ENCODE measurements at places on chromosomes 2 and 18.

- DNase-seq, result no peak
These were observed 58.1 kb downstream of the SPOPL start for GRCh38 chr2:138559641-138560040.

GRCh38 chr18:70384181-70384790 lies 95.4 kb downstream of the SOCS6 start:
- DNase-seq, result no peak

DNA sequence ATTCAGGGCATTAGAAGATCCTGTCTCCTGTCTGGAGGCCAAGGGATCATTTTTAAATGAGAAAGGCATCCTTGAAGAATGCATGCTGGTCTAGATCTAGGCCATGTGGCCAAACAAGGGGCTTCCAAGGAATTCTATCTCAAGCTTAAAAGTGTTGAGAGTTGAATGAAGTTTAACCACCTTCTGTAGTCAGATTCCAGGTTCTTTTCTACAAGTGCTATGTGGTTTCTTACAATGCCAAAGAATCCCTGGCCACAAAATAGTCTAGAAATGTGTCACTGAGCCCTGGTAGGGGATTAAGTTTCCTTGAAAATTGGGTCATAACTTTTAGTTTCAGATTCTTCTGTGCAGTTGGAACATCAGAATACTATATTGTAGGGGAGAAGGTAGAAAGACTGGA lies 640.7 kb upstream of the ACVR2A start:
- no peak for DNase-seq

GRCh38 chr18:76398295-76398694 lies 96.7 kb downstream of the ZNF516 start:
- no peak for DNase-seq

DNA sequence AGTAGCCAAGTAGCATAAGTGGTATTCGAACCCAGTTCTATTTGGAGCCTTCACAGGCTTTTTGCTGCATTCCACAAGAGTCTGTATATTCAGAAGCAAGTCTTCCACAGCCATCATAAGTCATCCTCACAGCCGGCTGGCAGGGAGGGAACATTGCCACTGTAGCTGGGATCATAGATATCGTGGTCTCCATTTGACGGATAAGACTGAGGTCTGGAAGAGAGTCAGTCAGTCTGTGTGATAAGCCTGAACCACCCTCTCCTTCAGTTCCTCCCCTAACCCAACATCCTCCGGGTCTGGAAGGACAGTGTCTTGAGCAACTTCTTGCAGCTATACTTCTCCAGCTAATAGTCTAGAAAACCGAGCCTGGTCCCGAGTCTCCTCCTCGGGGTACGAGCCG lies 17.0 kb upstream of the C1QL2 start:
- DNase-seq, result no peak

GRCh38 chr18:25102662-25103061 lies 249.3 kb downstream of the ZNF521 start:
- no peak for DNase-seq

- DNase-seq, result no peak
These were observed 136.5 kb downstream of the MAP4K4 start for GRCh38 chr2:101833890-101834523.

DNA sequence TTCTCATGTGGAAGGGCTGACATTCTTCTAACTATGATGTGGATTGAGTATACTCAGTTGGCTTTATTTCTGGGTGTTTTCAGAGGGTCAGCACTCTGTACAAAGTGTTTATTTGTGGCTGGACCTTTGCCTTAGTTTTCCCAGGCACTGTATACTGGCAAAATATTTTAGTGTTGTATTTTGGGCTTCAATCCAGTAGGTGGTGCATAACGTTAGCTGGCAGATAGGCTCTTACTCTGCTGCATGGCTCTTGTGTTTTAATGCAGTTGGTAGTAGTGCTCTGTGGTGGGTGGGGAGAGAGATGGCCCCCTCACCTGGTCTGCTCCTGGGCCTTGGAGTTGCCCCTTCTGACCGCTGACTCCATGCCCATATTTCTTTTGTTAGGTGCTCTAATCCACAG lies 75.6 kb upstream of the REG3A start:
- no peak for DNase-seq

DNA sequence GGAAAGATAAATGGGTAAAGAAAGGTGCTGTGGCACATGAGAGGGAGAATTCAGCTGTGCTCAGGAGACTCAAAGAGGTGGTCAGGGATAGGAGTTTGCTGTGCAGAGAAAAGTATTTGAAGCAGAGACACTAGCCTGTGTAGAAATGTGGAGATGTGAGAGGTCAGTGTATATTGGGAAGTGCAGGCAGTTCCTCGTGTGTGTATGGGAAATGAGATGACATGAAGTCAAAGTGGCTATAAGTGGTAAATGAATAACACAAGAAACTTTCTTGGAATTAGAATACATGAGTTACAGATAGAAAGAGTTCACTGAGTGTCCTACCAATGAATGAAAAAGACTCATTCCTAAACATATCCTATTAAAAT lies 11.6 kb downstream of the MAP3K20 start:
- DNase-seq, result no peak

GRCh38 chr18:74498712-74499627 lies 2.8 kb downstream of the CNDP2 start:
- no peak for DNase-seq

DNA sequence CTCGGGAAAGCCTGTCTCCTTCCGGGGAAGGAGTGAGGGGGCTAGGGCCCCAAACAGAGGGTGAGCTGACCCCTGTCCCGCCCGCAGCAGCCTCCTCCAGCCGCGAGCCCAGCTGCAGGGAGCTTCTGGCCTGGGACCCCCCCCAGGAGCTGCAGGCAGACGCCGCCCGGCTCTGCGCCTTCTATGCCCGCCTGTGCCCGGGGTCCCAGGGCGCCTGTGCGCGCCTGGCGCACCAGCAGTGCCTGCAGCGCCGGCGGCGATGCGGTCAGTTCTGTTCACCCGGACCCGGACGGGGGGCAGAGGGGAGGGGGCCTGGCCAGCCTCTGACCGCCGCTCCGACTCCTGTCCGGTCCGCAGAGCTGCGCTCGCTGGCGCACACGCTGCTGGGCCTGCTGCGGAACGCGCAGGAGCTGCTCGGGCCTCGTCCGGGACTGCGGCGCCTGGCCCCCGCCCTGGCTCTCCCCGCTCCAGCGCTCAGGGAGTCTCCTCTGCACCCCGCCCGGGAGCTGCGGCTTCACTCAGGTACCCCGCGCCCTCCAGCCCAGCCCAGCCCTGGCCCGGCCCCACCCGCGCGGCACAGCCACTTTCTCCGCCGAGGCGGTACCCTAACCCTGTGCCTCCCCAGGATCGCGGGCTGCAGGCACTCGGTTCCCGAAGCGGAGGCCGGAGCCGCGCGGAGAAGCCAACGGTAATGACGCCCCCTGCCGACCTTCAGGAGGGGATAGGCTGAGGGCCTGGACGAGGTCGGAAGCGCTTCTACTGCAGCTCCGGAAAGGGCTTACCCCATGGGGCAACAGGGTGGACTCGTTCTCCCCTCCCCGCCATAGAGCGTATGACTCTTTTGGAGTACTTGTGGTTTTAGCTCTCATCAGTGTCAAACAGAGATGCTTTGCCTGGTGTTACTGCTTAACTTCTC lies 2.0 kb upstream of the CHRND start:
- no peak for DNase-seq

- DNase-seq, result no peak
These were observed 22.6 kb downstream of the TCF23 start for GRCh38 chr2:27171351-27171848.

DNA sequence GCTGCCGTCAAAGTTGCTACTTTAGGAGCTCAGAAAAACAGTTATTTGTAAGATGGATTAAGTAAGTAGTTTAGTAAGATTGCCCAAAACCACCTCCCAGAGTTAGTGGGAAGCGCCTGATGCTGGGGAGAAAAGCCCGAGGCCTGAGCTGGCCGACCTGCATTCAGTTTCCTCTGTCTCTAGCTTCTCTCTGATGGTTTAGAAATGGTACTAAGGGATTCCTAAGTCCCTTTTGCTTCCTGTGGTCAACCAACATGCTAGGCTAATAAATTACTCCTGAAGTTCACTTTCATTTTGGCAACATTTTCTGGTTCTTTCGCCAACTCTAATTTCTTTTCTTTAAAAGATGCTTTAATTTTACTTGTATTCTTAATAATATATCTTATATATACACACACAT lies 60.1 kb downstream of the ASAP2 start:
- no peak for DNase-seq

- DNase-seq, result no peak
These were observed 171.9 kb downstream of the KLHL29 start for GRCh38 chr2:23556929-23557328.

- DNase-seq, result no peak
These were observed 226.7 kb upstream of the PKDCC start for GRCh38 chr2:41821167-41821566.

DNA sequence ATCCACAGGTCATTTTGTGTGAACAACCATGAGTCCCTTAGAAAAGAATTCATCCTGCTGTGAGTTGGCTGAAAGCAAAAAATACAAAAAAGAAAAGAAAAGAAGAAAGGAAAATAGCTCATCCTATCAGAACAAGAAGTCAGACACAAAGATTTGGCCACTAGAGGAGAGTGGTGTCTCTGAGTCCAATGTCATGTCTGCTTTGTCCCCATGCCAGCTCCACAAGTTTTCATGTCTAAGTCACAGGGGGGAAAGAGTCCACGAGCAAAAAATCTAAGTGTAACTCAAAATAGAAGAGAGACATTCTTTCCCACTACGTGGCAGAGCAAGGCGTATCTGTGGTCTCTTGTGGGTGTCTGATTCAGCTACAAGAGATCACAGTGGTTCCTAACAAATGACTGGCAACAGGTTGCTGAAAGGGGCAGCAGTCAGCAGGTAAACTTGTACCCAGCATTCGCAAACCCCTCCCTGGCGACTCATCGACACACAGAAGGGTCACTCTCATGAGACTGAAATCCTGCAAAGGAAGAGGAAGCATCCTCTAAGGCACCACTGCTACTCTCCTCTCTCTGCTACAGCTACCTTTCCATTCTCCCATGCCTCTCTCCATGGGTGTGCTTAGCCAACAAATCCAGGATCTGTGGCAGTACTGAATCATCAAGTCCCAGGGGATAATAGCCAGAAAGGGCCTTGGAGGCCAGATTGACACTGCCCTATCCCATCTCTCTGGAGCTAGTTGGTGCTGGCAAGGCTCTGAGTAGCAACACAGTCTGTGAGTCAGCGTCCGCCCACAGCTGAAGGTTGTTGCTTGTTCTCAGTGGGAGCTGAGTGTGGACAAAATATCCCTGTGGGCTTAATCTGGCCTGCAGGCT lies 123.0 kb upstream of the SLC39A10 start:
- no peak for DNase-seq

DNA sequence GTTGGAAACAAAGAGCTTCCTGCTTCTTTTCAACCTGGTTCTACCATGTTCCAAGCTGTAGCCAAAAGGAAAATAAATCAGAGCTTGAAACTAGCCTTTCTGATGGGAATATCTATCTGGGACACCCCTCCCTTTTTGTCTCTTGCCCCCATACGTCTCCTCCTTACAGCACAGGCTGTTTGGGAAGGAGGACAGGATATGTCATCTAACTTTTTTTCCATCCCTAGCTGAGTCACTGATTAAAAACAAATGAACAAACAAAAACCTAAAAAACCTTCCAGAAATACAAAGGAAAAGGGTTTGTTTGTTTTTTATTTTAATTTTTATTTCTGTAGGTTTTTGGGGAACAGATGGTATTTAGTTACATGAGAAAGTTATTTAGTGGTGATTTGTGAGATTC lies 151.6 kb downstream of the FAM210A start:
- no peak for DNase-seq

DNA sequence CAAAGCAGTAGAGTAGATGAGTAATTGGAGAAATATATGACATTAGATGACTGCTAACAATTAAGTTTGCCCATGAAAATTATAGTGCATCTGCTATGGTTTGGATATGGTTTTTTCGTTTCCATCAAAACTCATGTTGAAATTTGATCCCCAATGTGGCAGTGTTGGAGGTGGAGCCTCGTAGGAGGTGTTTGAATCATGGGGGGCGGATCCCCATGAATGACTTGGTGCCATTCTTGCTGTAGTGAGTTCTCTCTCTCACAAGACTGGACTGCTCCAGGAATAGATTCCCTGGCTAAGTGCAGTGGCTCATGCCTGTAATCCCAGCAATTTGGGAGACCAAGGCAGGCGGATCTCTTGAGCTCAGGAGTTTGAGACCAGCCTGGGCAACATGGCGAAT lies 9.7 kb upstream of the CUL3 start:
- DNase-seq, result no peak

DNA sequence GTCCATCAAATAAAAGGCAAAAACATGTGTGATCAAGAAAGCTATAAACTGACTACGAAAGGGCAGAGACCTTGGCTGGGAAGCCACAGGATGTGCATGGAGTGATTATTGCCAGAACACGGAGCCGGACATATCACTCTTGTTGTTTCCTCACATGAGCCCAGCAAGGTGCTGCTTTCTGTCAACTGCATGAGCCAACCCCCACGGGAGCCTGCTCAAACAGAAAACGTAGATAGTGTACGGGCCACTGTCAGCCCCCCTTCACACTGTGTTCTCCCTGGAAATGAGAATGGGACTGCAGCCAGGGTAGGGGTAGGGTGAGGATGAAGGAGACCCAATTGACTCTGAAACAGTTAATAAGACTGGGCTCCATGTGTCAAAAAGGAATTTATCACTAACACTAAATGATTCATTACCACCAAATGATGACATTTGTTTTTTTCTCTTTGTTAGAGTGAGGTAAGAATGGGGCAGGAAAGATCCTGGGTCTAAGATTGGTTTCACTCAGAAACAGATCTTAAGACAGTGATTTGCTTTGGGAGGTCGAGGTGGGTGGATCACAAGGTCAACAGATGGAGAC lies 235.8 kb downstream of the MREG start:
- DNase-seq, result no peak

DNA sequence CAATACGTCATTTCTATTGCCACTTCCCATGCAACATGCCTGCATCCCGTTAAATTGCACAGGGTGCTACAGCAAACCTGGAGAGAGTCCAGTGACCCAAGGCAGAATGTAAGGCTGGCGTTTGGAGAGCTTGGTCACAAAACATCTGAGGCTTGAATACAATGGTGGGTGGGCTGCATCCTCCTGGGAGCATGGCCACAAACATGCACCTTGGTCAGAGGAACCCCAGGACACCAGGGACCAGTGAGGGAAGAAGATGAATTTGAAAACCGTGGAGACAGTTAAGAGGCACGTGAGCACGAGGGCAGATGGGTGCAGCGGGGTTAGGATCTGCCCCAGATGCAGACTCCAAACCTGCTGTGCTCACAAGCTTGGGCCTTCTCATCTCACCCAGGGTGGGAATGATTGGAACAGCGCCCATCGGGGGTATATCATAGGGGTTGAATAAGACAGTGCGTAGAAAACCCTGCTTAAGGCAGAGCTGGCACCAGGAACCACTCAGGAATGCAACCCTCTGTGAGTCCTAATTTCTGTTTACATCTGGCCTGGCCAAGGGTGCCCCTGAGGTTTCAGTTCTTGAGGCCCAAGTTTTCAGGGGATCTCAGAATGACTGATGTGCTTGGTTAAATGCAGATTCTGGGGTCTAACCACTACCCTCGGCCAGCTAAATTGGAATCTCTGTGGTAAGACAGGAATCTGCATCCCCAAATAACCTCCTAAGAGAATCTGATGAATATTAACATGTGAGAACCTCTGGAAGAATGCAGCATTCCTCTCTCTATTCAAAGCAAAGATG lies 97.2 kb downstream of the ARL4C start:
- no peak for DNase-seq

GRCh38 chr2:12044857-12045256 lies 298.4 kb downstream of the LPIN1 start:
- DNase-seq, result no peak
